ENCODE measurements at places on chromosomes 16 and 17.

- DNase-seq = no peak
These were observed 5.2 kb downstream of the AXIN2 start for GRCh38 chr17:65556014-65556909.

DNA sequence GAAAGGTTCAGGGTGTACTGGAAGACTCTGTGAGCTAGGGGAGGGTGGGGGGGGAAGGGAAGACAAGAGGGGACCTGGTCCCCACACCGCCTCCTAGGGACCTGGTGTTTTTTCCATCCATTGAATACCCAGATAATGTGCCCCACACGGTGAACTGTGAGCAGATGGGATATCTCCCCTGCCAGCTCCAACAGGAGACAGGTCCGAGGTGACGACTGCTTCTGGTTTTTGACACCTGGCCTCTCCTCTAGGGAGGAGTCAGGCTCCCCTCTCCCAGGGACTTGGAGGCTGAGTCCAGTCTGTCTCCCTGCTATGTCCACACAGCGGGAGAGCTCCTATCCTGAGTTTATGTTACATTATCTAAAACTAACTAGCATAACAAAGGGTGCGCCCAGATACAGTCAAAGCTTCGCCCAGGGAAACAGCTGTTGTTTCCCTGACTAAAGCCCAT is 1.8 kb downstream of the MARVELD3 start:
- no peak for DNase-seq

- no peak for DNase-seq
These were observed 15.2 kb upstream of the TOX3 start for GRCh38 chr16:52561910-52562741.

- DNase-seq = no peak
These were observed 139.4 kb upstream of the ERCC4 start for GRCh38 chr16:13780406-13781168.
